Fibroblast of mammary gland (primary cell): ENCODE measurements at places on chromosomes 3 and 15.

- no peak for DNase-seq
Measured at GRCh38 chr3:17979252-17979651, 236.8 kb upstream of the TBC1D5 start.

- DNase-seq, result no peak
Measured at GRCh38 chr15:81880833-81881232, 165.0 kb downstream of the MEX3B start.

- DNase-seq, result no peak
Measured at GRCh38 chr3:36097209-36097608, 283.1 kb upstream of the STAC start.

GRCh38 chr3:148173851-148174250 is 523.9 kb upstream of the AGTR1 start:
- DNase-seq, result peak; percentile 78
